ENCODE measurements at places on chromosomes 7 and 10.

DNA sequence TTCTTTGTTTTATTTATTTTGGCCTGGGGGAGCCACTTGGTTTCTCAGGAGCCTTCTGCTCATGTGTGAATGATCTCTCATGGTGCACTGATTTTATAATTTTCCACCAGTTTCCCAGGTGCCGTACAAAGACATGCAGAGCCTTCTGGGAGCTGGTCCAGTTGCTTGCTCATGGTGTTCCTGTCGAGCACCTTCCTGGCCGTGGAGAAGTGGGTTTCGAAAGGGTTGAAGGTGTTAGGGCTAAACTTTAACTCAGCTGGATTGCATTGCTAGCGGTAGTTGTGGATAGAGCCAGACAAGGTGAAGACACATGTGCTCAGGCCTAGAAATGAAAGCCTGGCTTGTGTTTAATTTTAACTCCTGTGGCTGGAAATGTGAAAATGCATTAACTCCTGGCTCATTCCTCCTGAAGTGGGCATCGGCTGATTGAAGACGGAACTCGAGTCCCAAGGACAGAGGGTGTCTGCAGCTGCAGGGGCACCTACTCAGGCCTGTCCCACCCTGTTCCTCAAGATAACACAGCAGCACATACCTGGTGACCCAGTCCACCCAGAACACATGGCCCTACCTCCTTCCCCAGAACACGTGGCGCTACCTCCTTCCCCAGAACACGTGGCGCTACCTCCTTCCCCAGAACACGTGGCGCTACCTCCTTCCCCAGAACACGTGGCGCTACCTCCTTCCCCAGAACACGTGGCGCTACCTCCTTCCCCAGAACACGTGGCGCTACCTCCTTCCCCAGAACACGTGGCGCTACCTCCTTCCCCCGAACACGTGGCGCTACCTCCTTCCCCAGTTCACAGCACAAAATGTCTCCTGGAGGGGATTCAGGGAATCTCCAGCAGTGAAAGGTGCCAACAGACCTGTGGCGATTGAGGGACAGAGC, 133.2 kb downstream of the WDR37 start:
- DNase-seq: no peak

DNA sequence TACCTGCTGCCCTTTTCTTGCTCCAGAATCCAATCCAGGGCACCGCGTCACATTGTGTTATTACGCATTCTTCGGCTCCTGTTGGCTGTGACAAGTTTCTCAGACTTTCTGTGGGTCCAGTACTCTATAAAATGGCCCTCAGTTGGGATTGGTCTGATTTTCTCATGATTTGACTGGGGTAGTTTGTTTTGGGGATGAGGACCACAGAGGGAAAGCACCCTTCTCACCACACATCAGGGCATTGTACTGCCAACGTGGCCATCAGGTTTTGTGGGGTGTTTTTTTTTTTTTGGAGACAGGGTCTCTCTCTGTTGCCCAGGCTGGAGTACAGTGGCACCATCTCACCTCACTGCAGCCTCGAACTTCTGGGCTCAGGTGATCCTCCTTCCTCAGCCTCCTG, 17.0 kb upstream of the ORAI2 start:
- no peak for DNase-seq

- DNase-seq: peak; percentile 75
Observed at GRCh38 chr7:44490351-44491200, at the start of gene NUDCD3. TSS of gene NUDCD3 (minus strand) at chr7:44490658. CDS start at chr7:44490600, 58 bp downstream.

GRCh38 chr7:34487391-34488115, 170.5 kb upstream of the NPSR1 start:
- no peak for DNase-seq

GRCh38 chr10:79926037-79926436, 22.9 kb downstream of the SFTPD start:
- DNase-seq: no peak

DNA sequence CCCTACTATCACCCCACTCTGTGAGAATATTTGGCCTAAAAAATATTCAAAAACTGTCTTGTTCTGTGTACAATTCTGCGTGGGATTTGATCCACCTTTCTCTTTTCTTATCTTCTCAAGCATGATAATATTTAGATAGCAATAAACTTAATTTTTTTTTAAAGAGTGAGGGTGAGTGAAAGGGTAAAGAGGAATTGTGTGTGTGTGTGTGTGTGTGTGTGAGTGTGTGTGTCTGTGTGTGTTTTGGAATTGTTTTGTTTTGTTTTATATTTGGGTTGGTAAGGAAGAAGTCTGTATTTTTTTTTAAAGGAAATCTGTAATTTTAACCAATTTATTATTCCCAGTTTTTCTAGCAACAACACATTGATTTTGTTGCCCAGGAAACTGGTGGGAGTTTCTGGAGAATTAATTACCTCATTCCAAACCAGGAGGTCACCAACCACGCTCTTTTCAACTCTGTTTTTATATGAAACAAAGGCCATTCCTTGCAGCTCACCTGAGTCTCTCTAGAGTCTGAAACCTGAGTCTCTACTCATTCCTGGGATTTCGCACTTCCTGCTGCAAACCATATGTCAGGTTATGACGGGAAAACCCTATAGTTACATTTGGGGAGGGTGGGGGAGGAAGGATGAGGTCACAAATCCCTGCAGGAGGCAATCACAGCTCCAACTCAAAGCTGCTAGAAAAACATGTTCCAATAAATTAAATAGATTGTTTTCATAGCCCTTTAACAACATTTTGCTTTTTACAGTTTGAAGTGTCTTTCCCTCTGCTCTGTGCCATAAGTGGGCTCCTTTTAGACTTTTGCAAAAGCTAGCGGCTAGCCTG, 38.1 kb upstream of the XPNPEP1 start:
- DNase-seq: no peak

GRCh38 chr10:48842231-48842630, 97.4 kb downstream of the LRRC18 start:
- no peak for DNase-seq

DNA sequence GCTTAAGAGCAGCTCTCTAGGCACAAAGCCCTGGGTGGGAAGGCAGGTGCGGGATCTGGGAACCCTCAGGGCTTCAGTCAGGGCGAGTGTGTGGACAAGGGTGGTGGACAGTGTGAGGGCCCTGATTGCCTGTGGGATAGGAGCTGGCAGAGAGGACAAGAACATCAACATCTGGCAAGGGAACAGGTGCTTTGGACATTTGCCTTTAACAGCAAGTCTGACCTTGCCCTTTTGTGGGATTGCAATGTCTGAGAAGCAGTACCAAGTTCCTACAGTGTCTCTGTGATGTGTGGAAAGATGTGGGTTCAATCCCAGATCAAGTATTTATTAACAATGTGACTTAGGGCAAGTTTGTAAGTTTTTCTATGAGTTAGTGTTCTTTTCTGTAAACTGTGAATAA, 46.7 kb downstream of the TFAM start:
- no peak for DNase-seq

- peak; percentile 6 for DNase-seq
Observed at GRCh38 chr10:44860811-44861736, 50.1 kb upstream of the TMEM72 start.

DNA sequence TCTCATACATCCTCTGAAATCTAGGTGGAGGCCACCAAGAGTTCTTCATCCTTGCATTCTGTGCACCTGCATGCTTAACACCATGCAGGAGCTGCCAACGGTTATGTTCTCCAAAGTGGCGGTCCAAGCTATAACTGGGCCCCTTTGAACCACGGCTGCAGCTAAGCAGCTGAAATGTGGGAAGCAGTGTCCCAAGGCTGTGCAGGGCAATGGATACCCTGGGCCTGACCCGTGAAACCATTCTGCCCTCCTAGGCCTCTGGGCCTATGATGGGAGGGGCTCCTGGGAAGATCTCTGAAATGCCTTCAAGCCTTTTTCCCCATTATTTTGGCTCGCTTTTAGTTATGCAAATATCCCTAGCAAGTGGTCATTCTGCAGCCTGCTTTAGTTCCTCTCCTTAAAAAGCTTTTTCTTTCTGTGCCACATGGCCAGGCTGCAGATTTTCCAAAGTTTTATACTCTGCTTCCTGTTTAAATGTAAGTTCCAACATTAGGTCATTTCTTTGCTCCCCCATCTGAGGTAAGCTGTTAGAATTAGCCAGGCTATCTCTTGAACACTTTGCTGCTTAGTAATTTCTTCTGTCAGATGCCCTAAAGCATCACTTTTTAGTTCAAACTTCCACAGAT, 7.7 kb upstream of the GTPBP4 start:
- DNase-seq: no peak

DNA sequence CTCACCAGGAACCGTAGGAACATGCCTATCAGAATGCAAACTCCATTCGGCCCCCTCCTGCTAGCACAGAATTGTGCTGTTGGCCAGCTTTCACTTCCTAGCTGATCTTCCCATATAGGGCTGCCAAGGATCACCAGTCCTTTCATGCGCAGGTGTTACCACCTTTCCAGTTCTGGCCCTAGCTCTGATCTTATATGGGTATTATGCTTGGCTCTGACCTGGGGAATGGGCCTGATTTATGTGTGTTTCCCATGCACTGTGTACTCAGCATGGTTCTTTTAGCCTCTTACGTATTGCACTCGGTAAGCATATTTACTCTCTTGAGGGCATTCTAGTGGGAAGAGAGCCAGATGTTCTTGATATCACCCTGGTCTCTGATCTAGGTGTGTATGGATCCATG, 11.1 kb downstream of the SLC35G1 start:
- no peak for DNase-seq

- DNase-seq: no peak
Observed at GRCh38 chr10:5992398-5992797, 15.1 kb upstream of the IL15RA start.

GRCh38 chr10:61391281-61391680, 61.9 kb downstream of the TMEM26 start:
- DNase-seq: no peak

DNA sequence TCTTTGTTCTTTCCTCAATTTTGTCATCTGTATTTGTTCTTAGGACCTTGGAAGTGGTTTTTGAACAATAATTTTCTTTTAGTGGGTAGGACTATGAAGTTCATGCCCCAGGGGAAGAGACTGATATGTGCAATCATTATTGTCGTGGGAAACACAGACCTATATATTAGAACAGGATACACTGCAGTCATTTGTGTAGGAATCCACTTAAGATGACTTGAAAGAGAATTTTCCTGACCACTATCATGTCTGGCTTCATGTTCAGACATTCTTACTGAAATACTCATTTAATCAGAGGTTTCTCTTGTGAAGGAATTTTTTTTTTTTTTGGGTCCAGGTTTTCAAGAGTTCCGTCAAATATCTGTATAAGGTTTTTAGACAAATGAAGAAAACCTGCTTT, 163.6 kb downstream of the SUGCT start:
- no peak for DNase-seq

GRCh38 chr7:6160191-6160623, 112.2 kb downstream of the CYTH3 start:
- no peak for DNase-seq

DNA sequence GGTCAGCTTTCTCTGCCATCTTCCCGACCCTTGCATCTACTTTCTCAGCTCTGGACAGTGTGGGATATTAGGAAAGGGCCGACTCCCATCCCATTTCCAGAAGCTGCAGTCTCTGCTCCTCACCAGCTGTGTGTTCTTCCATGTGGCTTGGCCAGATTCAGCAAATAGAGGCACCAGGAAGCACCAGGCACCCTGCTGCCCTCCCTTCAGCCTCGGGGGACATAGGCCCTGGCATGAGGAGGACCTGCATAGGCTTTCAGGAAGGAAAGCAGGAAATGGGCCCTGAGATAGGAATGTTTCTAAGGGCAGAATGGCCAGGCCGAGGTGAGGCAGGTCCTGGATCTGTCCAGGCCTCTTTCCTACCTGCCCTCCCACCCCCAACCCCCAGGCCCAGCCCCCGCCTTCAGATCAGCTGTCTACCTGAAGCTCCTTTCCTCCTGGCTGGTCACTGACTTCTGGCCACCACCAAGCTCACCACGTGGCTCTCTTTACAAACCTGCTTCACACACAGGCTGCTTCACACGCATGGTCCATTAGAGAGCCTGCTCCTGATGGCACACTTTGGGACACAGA, 27.5 kb upstream of the PURB start:
- peak; percentile 20 for DNase-seq

DNA sequence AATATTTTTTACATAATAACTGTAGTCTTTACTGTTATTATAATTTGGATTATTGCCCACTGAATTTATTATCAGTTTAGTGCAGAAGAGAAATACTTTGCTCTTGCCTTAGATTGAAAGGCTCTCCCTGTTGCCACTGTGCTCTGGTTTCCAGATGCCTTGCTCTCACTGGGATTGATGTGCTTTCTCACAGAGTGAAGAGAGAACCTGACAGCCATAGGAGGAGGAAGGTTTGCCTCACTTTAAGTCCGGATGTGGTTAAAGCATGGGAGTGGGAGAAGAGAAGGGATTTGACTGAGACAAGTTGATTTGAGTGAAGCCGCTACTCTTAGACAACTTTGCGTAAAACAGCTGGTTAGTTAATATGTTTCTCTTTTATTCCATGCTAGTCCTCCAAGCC, 68.2 kb upstream of the RPA3 start:
- DNase-seq: no peak

GRCh38 chr7:86768394-86768793, 124.7 kb downstream of the GRM3 start:
- DNase-seq: no peak

DNA sequence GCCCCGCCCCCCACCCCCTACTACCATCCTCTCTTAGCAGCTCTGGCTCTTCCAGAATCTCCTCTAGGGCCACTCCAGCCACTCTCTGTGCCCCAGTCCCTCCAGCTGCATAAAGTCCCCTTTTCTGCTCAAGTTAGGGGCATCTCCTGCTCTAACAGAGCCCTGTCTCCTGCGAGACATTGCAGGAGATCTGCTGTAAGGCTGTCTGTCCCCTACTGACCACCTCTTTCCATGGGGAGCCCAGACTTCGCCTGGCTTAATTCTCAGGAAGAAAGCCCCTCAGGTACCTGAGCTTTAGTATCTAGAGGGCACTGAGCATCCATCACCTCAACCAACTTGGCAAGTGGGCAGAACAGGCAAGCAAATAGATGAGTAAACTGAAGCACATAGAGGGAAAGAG, 200.7 kb upstream of the ZMIZ1 start:
- DNase-seq: no peak

DNA sequence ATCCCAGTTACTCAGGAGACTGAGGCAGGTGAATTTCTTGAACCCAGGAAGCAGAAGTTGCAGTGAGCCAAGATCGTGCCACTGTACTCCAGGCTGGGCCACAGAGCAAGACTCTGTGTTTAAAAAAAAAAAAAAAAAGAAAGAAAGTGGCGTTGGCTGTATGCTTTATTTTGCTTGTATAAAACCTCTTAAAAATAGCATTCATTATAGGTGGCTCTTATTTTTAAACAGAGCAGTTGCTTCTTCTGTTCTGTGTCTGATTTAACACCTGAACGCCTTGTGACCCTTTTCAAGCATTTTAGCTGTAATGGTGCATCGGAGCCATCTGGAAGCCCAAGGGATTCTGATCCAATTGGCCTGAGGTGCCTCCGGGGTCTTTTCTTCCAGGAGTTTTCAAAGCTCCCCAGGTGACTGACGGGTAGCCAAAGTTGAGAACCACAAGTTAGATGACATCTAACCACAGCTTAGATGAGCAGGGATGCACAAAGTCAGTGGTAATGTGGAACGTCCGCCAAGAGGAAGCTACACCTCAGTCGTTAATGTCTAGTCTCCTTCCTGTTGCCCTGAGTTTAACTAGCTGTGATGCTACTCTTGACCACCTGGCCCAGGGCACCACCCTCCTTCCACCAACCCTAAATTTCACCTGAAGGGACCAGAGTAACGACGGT, 274.6 kb upstream of the KLF6 start:
- no peak for DNase-seq

- no peak for DNase-seq
Observed at GRCh38 chr10:23656735-23657134, 217.9 kb downstream of the OTUD1 start.

- DNase-seq: peak; percentile 36
Observed at GRCh38 chr7:95398155-95398940, 2.2 kb upstream of the PON3 start.

- no peak for DNase-seq
Observed at GRCh38 chr10:9452056-9452455, 1397.6 kb downstream of the GATA3 start.
